ENCODE measurements at places on chromosomes 2 and 18.

DNA sequence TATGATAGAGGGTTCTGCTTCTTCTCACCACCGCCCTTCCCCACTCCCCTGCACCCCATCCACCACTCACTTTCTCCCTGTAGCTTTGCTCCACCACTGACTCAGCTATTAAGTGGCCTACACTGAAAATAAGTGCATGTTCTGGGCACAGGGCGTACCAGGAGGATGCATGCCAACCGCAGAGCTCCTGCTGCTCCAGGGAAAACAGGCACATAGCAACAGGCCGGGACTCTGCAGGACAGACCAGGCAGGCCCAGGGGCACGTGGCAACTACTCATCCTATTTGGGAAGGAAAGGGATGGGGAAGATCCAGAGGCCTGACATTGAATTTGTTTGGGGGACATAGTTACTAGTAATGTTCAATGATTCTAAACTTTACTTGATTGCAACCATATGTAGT is 28.4 kb downstream of the ARL4C start:
- DNase-seq, result no peak

- no peak for DNase-seq
Observed at GRCh38 chr2:197170208-197170607, 140.4 kb downstream of the ANKRD44 start.

GRCh38 chr2:237536083-237536415 is 30.3 kb upstream of the PRLH start:
- DNase-seq, result no peak

DNA sequence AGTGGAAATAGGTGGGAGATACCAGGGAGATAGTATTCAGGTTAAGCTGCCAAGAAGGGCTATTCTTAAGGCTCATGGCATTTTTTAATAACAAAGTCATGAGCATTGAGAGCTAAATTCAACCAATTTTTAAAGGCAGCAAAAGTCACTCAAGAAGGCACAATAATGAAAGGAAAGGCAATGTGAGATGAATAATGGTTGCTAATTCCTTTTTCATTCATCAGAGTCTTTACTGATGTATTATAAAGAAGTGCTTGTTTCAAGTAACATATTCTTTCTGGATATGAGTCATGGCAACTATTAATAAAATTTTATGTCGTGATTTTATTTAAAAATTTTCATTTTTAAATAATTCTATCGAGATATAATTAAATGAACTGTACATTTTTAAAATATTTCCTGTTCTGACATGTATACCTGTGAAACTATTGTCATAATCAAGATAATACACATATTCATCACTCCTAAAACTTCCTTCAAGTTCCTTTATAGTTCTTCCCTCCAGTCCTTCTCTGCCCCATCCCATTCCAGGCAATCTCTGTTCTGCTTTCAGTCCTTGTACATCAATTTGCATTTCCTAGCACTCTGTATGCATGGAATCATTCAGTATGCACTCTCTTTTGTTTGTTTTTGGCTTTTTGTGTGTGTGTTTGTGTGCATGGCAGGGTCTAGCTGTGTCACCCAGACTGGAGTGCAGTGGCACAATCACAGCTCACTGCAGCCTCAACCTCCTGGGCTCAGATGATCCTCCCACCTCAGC is 40.8 kb downstream of the VWC2L start:
- DNase-seq, result no peak

DNA sequence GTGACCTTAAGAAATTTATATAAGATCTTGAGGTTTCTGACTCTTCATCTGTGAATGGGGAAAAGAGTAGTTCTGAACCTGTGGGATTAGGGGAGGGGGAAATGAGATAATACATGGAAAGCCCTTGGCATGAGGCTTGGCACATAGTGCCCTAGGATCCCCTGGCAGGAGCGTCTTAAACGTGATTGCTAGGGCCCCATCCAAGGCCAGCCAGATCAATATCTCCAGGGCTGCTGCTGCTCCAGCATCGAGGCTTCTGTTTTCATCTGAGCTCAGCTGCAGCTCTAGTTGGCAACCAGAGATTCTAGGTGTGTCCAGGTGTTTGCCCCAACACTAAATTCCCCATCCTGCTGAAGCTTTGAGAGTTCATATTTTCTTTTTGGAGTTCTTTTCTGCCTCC is 71.0 kb downstream of the IL1R2 start:
- DNase-seq, result no peak

- no peak for DNase-seq
Observed at GRCh38 chr2:226477221-226478108, 322.2 kb downstream of the IRS1 start.
